H1 (cell line): ENCODE measurements at places on chromosomes 7 and 10. TPM values are rescaled to one million over a fixed set of nuclear protein-coding genes. Genes with fewer than 3 reads are reported as not detected.

KIF20B gene
- 70.8 and 72.0 TPM in 2 replicates for total RNA-seq

TACC2 gene
- total RNA-seq: 46.6 and 48.5 TPM in 2 replicates

PTF1A gene
- not detected in 2 replicates for total RNA-seq

ZNF479 gene
- not detected in 2 replicates for total RNA-seq

NXPH1 gene
- 0.40 and 1.0 TPM in 2 replicates for total RNA-seq
